ENCODE measurements at places on chromosomes 6 and 20.

DNA sequence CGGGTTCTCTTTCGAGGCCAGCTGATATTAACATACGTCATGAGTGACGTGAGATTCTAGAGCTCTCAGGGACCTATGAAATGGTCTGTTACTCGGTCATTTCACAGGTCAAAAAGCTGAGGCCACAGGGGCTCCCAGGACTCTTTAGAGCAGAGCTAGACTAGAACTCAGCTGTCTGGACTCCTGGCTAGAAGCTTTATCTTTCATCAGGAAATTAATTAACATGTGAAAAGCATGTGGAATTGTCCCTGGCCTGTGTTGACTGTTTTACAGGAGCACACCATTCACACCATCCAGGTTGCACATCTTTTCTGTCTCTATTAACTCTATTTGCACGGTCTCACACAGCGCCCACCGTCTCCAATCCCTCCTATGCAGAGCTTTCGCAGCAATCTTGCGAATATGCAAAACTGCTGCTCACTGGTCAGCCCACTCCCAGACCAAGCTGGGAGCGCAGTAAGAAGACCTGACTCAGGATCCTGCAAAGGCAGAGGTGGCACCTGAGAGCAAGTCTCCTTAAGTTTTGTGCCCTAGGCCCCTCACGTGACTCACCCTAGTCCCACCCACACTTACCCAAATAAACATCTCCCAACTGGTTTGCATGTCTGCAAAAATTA lies 522.5 kb downstream of the CD83 start:
- no peak for DNase-seq

GRCh38 chr20:44396369-44397130 lies 41.1 kb downstream of the HNF4A start:
- DNase-seq = no peak

- no peak for DNase-seq
Observed at GRCh38 chr20:59585714-59586409, 18.5 kb upstream of the PHACTR3 start.

DNA sequence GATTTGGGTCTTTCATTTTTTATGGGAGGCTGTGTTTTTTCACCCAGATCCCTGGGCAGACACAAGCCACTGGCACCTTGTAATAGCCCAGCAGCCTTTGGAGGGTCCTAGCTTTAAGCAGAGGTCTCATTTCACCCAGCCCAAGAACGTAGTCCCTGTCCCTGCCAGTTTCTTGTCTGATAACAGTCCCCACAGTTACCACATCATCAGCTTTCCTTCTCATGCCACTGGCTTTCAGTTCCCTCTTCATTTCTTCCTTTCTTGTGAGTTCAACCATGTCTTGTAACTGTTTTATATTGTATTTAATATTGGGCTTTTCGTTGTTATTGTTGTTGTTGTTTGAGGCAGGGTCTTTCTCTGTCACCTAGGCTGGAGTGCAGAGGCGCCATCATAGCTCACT lies 10.6 kb downstream of the PNPLA1 start:
- DNase-seq = no peak

GRCh38 chr6:99348288-99349170 lies 945 bp downstream of the FAXC start:
- DNase-seq = no peak

DNA sequence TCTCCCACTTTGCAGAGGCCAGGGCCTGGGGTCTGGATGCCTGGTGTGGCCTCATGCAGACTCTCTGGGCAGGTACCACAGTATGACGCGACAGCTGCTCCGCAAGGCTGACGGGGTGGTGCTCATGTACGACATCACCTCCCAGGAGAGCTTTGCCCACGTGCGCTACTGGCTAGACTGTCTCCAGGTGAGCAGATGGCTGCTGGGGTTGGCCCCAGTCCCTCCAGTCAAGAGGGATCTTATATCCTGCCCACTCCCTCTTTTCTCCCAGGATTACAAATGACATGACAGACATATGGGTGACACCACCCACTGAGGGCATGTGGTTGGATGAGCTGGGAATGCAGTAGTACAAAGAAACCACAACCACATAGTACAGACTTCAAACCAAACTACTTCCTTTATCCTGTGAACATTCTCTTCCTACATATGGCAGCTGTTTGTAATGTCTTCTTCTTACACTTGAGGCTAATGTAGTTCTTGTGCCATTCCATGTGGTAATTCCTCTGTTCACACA lies 29.9 kb downstream of the RAB44 start:
- no peak for DNase-seq

GRCh38 chr20:14284443-14284842 lies 53.0 kb downstream of the FLRT3 start:
- DNase-seq = no peak

- peak; percentile 42 for DNase-seq
Observed at GRCh38 chr6:149405823-149406765, 6.0 kb downstream of the SUMO4 start.

DNA sequence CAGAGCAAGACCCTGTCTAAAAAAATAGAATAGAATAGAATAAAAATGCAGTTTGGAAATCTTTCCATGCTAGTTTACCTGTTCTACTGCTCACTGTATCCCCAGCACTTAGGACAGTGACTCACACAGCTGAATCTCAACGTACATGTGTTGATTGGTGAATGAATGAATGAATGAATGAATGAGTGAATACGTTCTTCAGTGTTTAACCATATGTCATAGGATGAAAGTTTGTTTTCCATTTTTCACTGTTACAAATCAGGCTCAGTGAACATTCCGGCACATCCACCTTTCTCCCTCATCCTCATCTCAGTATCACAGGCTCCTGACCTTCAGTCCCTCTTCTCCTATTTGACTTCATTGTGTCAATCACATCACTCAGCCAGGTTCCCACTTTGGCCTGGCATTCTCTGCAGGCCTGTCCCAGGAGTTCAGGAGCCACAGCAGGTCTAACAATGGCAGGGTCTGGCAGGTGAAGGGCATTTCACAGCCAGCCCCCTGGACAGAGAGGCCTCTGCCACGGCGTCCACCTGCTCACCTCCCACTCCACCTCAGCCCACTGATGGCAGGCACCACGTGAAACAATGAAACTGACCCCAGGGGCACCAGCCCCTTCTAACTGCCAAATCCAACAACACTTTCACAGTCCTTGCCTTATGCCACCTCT lies 7.9 kb downstream of the ZC3H12D start:
- no peak for DNase-seq

GRCh38 chr20:47610247-47610944 lies 108.7 kb downstream of the NCOA3 start:
- DNase-seq = peak; percentile 33

- DNase-seq = no peak
Observed at GRCh38 chr6:122792766-122793165, 3.7 kb downstream of the SMPDL3A start.

- DNase-seq = no peak
Observed at GRCh38 chr6:31356216-31356945, 598 bp downstream of the HLA-B start.

DNA sequence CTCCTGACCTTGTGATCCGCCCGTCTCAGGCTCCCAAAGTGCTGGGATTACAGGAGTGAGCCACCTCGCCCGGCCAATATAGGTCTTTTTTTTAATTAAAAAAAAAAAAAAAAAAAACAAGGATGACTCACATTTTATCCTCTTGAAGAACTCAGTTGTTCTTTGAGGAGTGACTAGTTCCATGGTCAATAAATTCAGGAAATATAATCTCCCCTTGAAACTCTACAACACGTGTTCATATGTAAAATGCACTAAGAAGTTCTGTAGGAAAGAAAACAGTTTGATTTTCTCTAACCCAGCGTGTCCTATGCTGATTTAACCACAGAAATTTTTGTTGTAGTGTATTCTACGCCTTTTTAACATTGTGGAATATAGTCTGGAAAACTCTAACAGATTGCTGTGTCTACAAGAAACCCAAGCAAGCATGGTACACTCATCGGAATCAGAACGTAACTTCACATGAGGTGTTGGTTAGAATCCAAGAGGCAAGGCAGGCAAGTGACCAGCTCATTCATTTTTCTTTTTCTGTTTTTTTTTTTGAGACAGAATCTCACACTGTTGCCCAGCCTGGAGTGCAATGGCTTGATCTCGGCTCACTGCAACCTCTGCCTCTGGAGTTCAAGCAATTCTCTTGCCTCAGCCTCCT lies 79.0 kb upstream of the ZNF217 start:
- no peak for DNase-seq

DNA sequence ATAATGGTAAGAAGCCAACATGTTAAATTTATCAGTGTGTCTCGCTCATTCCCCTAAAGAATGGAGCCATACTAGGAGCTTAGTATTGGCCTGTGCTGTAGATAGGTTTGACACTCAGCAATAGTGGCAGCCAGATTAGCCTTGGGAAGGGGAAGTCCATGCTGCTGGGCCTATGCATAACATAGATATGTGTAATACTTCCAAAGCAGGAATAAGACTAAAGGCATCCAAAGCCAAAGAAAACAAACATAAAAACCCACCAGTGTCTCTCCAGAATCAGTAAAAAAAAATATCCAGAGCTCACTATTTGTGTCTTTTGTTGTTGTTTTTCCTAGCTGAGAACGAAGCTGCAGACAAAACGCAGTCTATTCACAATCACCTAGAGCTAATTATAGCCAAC lies 104.2 kb upstream of the STXBP5 start:
- DNase-seq = no peak

GRCh38 chr6:135300576-135300975 lies 119.5 kb downstream of the MYB start:
- DNase-seq = no peak

- no peak for DNase-seq
Observed at GRCh38 chr6:71453371-71453706, 164.7 kb downstream of the OGFRL1 start.

DNA sequence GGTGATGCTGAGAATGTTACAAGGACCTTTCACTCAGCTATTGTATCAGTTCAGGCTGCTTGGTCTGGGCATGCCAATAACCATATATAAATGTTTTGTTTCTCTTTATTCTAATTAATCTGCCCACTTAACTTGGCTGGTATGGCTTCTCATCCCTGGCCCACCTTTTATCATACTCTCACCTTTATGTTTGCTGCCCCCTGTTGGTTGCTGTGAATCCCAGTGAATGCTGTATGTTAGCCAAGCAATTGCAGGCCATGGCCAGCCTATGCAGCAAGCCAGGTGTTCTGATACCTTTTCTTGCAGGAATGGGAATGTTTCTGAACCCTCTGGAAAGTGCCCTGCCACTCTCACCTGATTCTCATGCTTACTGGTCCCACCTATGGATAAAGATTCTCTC lies 54.6 kb downstream of the PCSK2 start:
- DNase-seq = peak; percentile 20

GRCh38 chr6:135853227-135853626 lies 1.7 kb downstream of the PDE7B start:
- no peak for DNase-seq

GRCh38 chr20:20435453-20435852 lies 67.5 kb downstream of the INSM1 start:
- DNase-seq = no peak

- DNase-seq = no peak
Observed at GRCh38 chr20:26169506-26169905, 472.9 kb upstream of the ZNF337 start.

DNA sequence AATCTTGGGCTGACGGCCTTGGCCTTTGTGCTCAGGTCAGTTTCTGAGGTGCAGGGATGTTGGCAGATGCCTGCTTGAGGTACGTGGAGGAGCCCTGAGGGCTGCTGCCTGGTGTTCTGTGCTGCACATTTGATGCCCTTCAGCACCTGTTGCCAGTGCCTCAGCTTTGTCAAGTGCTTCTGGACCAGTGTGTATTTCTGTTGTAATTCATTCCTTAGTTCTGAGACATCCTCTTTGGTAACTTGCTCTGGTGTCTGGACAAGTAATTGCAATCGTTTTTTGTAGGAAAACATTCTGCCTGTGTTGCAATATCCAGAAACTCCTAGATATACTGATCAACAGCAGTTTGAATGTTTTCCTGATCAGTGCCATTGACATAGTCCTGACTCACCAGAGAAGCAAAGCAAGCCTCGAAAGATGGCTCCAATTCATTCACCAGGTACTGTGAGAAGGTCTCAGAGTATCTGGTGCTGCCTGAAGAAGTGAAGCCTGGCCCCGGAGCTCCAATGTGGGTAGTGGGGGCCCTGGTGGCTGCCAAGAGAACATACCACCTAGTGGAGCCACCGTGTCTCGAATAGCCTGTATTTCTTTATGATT lies 26.7 kb downstream of the ZNF337 start:
- DNase-seq = no peak

DNA sequence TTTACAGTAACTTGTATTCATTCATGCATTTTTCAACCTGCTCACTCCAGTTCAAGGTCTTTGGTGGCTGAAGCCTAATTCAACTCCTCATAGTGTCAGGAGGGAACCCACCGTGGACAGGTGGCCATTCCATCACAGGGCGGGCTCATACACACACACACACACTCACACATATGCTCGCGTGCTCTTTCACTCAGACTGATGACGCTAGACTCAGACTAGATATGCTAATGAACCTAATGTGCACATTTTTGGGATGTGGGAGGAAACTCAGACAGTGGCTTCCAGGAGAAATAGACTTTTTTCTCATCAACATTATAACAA lies 56.7 kb downstream of the TRIM27 start:
- no peak for DNase-seq

GRCh38 chr20:46512943-46513844 lies at the start of gene ZNF334:
Gene ZNF334, minus strand, starts transcription at chr20:46513559. Its CDS starts 1,457 bp downstream, at chr20:46512102.
- DNase-seq = peak; percentile 11

DNA sequence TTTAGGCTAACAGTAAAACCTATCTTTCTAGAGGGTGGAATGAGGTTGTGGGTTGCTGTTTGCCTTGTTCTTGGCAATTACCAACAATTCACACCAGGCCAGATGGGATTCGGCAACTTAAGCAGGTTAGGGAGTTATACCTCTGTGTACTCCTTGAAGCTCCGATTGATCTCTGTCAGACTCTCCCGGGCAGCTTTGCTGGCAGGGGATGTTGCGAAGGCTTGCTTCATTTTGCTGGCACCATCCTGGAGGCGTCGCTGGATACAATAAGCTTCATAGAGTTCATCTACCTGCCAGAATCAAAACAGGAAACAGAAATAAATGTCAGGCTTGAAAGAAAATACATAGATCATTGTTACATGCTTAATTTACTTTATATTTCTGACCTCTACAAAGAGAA lies 66.4 kb upstream of the ARMH2 start:
- no peak for DNase-seq

DNA sequence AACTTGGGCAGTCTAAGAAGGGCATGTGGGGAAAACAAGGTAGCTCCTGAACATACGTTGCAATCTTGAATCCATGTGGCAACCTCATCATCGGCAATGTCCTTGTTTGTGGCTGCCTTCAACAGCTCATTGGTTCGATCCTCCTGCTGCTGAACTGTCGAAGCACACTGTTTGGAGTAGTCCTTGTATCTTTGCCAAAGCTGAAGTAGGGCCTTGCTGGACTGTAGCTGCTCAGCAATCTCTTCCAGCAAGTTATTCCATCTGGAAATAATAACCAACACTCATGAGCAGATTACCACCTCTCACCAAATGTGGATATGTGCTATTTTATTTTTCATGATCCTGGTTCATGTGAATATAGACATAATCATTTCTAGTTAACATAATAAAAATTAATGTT lies 413.3 kb downstream of the ESR1 start:
- no peak for DNase-seq

GRCh38 chr6:142417331-142417750 lies 115.5 kb downstream of the ADGRG6 start:
- DNase-seq = no peak

Measured in NCI-H460 (cell line).